SHP77 treated with DMSO at 0.1 percent for 48 hours (cell line): ENCODE measurements at places on chromosomes 4 and X.

- DNase-seq = no peak
Observed at GRCh38 chrX:2272337-2272736, 228.4 kb downstream of the DHRSX start.

DNA sequence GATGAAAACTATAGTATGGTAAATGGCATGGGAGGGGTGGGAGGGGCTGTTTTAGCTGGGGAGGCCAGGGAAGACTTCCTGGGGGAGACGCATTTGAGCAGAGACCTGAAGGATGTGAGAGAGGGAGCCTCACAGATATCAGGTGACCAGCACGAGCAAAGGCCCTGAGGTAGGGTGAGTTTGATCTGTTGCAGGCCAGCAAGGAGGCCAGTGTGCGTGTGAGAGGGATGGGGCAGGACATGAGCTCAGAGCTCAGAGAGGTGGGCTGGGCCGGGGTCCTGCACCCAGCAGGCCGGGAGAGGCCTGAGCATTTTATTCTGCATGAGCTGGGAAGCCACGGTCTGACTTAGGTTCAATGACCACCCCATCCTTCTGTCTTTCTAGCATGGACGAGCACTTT lies 80.0 kb downstream of the PPP2R2C start:
- DNase-seq = no peak

DNA sequence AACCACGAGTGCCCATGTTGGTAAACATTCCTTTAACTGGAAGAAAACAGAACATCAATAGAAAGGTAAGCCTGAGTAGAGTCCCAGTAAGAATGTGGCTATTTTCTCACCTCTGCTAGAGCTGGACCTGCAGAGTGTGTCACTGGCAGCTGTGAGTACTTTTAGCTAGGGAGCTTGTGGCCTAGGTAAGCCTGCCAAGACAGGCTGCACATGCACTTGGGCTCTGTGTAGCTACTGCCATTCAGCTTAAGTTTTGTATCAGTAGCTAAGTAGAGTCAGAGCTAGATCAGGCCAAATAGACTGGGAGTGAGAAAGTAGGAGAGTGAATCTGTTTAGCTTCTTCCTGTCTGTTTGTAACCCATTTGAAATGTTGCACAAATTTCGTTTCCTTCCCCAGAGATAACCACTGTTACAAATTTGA lies 35.3 kb downstream of the RBPJ start:
- DNase-seq = no peak

GRCh38 chr4:66055999-66056398 lies 385.7 kb upstream of the EPHA5 start:
- DNase-seq = no peak
